ENCODE measurements at places on chromosomes 7 and 10.

DNA sequence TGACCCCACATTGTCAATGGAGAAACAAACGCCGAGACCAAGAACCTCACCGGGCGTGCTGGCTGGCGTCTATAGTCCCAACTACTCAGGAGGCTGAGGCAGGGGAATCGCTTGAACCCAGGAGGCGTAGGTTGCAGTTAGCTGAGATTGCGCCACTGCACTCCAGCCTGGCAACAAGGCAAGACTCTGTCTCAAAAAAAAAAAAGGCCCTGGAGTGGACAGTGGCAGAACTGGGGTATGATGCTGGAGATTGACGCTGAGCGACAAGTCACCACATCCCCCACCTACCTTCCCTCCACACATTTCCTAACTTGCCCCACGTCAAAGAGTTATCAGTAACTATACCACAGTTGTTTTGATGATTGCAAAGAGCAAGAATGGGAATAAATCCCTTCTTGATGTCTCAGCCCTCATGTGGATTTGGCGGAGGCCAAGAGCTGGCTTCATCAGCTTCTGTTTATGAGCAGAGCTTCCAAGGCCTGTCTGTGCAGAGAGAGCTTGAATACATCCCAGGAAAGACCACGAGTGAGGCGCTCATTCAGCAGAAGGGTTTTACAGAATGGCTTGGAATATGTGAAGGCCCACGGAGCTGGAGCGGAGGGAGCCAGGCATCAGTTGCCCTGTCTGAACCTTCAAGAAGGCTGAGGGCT, 28.0 kb upstream of the TNS3 start:
- DNase-seq: no peak

- no peak for DNase-seq
These were observed 9.2 kb upstream of the ATXN7L1 start for GRCh38 chr7:105885387-105886111.

DNA sequence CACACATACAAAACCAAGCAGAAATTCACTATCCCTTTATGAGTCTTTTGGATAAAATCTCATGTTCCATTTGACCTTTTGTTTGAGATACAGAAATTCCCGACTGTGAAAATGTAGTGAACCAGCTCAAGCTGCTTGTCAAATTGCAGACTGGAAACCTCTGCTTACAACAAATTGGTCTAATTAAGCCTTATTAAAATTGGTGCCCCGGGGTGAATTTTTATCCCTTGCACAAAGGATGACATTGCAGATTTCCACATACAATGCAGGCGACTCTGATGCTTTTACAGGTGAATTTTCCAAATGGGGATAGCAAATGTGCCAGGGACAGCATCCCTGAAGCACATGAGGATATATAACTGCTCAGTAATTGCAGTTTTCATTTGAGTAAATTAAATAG, 257.3 kb downstream of the BMPER start:
- no peak for DNase-seq

DNA sequence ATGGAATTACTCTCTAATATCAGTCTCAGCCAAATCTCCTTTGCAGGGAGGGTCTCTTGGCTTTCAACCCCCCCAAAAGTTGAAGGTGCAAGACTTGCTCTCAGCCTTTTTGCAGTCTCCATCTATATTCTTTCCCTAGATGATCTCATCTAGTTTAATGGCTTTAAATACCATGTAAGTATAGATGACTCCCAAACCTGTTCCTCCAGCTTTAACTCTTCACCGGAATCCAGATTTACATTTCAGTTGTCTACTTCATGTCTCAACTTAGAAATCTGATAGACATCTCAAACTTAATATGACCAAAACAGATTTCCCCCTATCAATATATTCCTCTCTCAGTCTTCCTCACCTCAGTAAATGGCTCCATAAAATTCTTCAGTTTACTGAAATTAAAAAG, 9.9 kb upstream of the TAS2R41 start:
- no peak for DNase-seq

DNA sequence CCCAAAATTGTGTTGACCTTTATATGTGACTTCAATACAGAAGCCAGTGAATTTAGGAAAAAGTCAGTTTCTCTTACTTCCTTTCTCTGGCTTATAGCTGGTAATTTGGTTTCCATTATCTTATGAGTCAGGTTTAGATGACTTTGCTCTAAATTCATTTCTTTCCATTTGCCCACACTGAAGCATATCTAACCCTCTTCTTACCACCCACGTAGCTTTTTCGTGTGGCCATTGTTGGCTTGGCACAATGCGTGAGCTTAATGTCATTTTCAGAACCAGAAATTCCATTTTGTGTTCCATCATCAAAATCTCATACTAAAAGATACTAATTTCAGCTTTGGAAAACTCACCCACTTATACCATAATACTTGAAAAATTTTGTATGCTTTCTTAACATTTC, 271.2 kb downstream of the INHBA start:
- DNase-seq: no peak

GRCh38 chr10:69065406-69066361, 22.2 kb upstream of the SRGN start:
- peak; percentile 80 for DNase-seq

- DNase-seq: no peak
These were observed 8.4 kb downstream of the ETV1 start for GRCh38 chr7:13981070-13981469.

DNA sequence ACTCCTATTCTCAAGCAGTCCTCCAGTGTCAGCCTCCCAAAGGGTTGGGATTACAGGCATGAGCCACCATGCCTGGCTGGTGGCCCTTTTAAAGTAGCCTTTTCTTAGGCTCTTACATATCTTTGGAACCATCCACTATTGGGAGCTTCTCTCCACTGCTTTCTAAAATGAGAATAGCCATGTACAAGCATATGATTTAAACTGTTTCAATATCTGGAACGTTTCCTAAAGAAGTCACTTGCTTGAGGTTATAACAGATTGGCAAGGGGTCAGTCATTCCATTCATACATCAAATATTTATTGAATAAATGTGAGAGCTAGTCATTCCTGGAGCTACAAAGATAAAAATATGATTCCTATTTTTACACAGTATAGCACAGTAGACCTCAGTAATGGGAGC, 97.4 kb upstream of the LRGUK start:
- DNase-seq: no peak

- DNase-seq: no peak
These were observed 165.2 kb upstream of the AUTS2 start for GRCh38 chr7:69433081-69433480.

GRCh38 chr10:86690657-86691084, 22.4 kb downstream of the LDB3 start:
- DNase-seq: no peak

DNA sequence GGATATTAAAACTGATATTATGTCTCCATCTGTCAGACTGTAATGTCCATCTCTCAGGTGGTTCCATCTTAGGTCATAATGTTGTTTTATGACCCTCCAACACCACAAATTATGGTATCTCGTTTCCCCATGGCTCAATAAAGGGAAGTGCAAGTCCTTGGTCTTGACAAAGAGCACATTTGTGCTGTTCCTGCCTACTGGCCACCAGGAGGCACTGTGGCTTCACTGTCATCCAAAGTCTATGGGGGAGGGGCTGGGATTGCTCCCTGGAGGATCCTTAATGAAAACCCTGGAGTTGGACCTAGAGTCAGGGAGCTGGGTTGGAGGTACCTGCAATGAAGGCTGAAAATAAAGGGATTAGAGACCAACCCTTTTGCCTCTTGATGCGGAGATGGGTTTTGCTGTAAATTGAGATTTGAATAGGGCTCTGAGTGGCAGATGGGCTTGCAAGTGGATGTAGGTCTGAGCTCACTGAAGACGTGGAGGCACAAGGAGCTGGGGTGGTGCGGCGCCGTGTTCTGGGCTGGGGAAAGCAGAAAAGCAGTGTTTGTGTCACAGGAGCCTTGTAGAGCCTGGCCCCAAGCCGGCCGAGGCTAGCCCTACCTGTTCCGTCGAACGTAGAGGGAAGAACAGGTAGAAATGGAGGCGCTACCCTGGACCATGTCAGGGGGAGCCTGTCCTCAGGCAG, 180.5 kb upstream of the PRSS58 start:
- peak; percentile 87 for DNase-seq

DNA sequence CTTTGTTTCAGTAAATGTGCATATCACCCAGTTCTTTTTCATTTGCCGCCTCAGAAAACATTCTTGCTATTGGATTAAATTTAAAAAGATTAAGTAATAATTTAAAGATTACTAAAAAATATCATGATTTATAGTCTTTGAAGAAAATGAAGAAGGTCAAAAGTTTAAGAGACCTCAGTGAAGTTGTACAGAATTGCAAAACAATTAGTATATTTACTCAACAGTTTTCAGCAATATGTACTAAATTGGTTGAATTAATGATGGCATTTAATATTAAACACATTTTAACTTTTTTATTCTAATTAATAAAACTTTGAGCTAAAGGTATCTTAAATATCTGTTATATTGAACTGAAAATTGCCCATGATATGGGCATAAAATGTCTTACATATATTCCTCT, 49.9 kb upstream of the KLF6 start:
- DNase-seq: no peak

GRCh38 chr10:84065804-84066601, 73.3 kb upstream of the GHITM start:
- no peak for DNase-seq

GRCh38 chr10:14585287-14586193, 189.2 kb downstream of the FAM107B start:
- DNase-seq: no peak

GRCh38 chr10:110455446-110455845, 42.3 kb upstream of the DUSP5 start:
- no peak for DNase-seq

DNA sequence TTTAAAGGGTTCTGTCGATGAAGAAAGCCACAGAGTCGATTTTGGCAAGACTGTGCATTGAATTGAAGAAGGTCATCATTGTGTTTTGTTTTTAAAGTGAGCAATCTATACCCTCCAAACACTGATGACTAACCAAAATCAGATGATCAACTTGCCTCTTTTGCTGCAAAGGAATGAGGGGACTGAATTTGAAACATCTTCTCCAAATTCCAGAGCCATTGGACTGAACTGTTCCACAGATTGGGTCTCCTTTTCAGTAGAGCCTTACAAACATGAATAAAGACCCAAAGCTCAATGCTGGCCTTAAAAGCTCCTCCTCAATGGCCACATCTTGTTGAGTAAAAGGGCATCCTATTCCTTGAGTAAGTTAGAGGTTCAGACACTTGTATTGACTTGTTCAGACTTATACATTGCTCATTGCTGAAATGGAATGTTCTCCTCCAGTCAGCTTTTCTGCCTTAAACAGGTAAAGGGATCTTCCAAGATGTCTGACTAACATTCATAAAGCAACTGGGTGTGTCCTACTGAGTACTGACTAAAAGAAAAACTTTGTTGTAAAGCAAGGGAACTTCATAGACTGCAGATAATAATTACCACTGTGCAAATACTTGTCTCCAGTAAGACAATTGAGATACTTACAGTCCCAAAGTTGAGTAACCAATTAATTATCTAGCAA, 630.6 kb downstream of the KCNMA1 start:
- no peak for DNase-seq

- no peak for DNase-seq
These were observed 3.5 kb downstream of the FAM180A start for GRCh38 chr7:135744938-135745702.

- DNase-seq: no peak
These were observed 230.4 kb downstream of the USP6NL start for GRCh38 chr10:11381023-11381422.

Measured in GF-D8 (cell line).